ENCODE measurements at places on chromosomes 3 and 15.

- no peak for DNase-seq
These were observed 166.4 kb downstream of the CADPS start for GRCh38 chr3:62708638-62709373.

DNA sequence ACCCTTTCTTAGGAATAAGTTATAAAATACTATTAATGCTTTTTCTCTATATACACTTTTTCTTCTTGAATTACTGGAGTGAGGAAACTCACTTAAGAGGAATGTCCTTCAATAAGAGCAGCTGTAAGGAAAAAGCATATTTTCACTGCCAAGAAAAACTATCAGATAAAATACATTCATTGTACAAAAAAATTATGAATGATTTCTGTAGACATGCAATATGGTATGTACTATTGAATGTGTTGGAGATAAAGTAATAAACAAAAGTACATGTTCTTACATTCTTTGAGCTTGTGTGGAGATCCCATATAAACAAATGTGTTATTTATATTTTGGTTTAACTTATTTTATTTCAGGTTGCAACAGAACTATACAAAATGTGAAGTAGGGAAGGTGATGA is 241.0 kb upstream of the ZNF717 start:
- no peak for DNase-seq

DNA sequence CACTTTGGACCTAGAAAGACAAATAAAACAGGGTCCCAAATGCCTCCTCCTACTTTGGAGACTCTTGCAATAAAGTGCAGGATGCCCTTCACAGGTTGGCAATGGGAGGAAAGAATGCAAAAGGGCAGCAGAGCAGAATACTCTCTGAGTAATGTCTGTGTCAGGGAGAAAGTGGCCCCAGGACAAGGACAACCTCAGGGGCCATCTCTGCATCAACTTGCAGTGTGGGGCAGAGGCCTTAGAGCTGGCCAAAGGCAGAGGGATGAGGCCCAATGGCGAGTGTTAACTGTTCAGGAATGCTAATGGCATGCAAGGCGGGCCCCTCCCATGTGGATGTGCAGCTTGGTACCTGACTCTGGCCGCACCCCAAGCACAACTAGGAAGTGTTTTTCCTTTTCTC is 8.4 kb downstream of the UPK1B start:
- no peak for DNase-seq

- peak; percentile 50 for DNase-seq
These were observed 153.1 kb downstream of the PEAK1 start for GRCh38 chr15:77266708-77267386.

GRCh38 chr3:78483090-78483489 is 1284.7 kb downstream of the ROBO1 start:
- no peak for DNase-seq

GRCh38 chr15:80401456-80401855 is 2.7 kb upstream of the ARNT2 start:
- no peak for DNase-seq
